Heart left ventricle (tissue), 16 donors: ENCODE measurements at places on chromosomes 3 and 15. TPM values are rescaled to one million over a fixed set of nuclear protein-coding genes. Genes with fewer than 3 reads are reported as not detected.

GRCh38 chr3:52983336-52983807 lies 62.5 kb downstream of the SFMBT1 start:
- DNase-seq, result no peak

DNA sequence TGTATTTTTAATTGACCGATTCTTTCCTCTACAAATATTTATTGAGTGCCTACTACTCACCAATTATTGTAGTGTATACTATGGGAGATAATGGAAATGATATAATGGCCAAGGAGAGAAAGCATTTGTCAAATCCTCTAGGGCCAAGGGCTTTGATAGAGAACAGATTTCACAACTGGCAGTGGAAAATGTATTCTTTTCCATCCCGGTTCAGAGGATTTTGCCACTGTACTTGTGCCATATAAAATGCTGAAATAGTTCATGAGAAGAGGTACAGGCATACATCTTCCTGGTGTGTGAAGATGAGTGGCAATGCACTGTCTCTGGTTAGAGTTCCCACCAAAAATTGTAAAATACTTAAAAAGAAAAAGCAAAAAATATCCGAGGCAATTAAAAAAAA lies 451.6 kb upstream of the TPRG1 start:
- DNase-seq, result no peak

SLC25A20 gene
- polyA plus RNA-seq, result 65.7 TPM

CACNA2D3 gene
- polyA plus RNA-seq, result 18.8 TPM

GHRL gene
- 0.18 TPM for polyA plus RNA-seq

GRCh38 chr15:80203361-80203885 lies 48.6 kb downstream of the CTXND1 start:
- DNase-seq, result no peak

- DNase-seq, result no peak
Measured at GRCh38 chr3:43647331-43648166, 25.7 kb upstream of the ANO10 start.

GRCh38 chr15:72616491-72617210 lies 37.8 kb upstream of the GOLGA6B start:
- DNase-seq, result no peak

GRCh38 chr3:52218937-52219650 lies 6.4 kb downstream of the TLR9 start:
- no peak for DNase-seq

MYO5C gene
- 0.95 TPM for polyA plus RNA-seq

DNA sequence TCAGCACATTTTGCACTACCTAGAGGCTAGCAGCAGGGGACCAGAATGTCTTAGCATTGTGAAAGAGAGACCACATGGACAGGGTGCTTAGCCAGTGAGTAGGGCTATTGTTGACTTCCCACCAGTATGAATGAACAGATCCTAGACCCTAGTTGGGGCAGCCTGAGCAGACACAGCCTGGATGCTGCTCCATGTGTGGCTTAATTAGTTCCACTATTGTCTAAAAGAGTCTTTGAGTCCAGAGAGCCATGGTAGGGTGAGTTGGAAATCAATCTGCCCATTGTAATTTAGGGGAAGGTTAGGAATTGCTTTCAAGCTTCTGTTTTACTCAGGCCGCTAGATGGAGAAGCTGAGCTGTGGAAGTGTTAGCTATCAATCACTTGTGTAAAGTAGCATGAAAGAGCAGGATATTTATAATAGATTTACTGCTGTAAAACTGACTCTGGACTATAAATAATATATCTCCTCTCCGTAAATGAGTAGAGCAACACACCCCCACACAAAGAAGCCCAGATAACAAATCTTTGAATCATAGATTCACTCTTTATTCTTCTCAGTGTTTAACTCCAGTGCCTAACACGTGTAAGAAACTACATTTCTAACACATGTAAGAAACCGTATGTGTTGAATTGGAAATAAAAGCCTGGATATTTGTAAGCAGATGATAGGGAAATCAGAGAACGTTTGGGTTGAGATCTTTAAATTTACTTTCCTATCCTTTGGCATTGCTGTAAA lies 4.1 kb upstream of the GCSAM start:
- no peak for DNase-seq

INSYN1 gene
- polyA plus RNA-seq, result 120 TPM

DNA sequence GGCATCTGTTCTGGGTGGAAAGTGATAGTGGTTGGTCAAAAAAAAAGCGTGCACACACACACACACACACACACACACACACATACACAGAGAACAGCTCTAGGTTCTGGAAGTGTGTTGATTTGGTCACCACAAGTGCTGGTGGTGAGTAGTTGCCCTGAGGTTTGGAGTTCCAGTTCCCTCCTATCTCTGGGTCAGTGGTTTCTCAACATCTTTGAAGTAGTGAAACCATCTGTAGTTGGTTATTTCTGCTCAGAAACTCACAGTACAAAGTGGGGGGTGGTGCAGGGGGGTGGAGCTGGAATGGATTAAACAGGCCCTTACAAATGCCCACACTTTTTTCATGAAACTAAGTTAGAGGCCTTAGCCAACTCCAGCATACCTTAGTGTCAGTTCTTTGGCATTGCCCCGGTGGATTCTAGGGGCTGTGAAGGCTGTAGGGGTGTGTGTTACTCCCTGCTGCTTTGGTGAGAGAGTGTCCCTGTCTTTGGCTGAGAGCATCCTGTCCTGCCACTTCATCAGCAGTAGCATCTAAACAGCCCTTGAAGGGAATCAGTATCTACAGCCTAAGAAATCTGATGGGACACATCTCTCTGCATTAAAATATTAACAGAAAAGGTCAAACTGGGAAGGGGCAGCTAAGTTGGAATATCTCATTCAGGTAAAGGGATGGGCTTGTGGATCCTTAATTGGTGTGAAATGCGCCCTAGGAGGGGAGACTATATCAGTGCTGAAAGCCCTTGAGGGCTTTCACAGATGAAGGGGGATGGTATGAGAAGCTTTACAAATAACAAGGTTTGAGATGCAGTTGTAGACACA lies 20.6 kb downstream of the SMAD3 start:
- no peak for DNase-seq

ANKRD63 gene
- polyA plus RNA-seq, result not detected

DNA sequence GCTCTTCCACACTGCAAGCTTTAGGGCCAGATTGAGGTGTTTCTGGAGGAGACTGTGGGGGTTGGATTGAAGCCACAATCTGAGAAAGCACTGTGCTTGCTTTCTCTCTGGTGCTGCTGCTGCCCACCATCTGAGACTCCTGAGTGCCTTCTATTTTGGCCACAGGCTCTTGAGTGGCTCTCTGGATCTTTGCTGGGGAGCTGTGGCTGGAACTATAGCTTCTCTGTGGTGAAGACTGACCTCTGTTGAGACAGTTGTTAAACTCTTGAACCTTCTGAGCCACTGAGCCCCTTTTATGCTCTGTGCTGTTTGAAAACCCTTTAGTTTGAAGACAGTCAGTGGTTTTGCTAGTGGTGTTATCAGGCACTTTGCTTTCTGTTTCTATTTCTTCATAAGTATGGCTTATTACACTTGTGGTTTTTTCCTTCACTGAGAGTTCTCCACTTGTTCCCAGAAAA lies 108.7 kb upstream of the TSPAN3 start:
- no peak for DNase-seq

DNA sequence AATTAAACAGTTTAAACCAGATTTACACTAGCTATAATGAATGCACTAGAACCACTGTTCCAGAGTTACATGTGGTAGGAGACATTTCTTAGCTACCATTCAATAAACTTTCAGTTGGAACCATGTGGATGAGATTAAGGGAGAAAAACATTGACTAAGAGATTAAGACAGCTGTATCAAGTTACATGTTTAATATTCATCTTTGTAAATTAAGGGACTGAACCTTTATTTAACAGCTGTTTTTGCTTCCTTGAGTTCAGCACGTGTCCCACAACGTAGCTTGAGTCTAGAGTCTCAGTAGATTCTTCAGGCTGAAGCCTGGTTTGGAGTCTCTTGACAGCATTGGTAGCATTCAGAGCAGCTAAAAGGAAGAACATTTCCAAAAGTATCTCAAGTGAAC lies 27.2 kb upstream of the CFAP44 start:
- DNase-seq, result no peak

DNA sequence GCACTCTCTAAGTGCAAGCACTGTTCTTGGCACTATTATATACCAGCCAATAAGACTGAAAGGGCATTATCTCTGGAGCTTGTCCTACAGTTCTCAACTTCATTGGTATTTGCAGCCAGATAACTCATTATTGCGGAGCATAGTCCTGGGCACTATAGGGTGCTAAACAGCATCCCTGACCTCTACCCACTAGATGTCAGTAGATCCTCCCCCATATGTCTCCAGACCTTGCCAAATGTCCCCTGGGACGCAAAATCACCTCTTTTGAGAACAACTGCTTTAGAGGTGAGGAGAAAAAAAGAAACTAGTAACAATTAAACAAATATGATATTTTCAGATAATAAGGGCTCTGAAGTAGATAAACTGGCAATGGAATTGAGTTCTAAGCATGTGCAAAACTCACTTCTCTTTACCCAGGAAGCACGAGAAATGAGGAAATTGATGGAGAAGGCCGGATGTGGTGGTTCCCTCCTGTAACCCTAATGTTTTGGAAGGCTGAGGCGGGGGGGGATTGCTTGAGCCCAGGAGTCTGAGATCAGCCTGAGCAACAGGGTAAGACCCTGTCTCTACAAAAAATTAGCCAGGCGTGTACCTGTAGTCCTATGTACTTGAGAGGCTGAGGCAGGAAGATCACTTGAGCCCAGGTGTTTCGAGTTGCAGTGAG lies 61.4 kb downstream of the FRMD4B start:
- DNase-seq, result no peak

DNA sequence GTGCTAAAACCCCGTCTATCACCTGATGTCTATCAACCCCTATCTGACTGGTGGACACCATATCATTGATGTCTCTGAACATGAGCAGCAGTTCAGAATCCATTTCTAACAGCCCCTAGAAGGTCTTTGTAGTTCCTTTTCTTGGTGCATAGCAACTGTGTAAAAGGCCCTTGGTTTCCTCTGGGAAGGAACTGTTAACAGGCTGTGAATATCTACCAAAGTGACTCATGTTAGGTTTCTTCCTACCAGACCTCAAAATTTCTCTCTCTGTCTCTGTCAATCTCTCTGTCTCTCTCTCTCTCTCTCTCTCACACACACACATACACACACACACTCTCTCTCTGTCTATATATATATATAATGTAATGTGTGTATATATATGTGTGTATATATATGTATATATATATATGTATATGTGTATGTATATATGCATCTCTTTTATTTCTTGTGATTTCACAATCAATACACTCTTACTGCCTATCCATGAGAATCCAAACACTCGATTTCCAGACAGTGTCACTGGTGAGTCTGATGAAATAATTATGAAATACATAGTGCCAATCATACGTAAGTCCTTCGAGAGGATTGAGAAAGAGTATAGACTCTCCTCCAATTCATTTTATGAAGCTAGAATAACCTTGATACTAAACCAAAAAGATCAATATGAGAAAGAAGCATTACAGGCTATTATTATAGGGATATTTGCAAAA lies 335.9 kb upstream of the SLCO3A1 start:
- DNase-seq, result no peak

- DNase-seq, result no peak
Measured at GRCh38 chr3:67524046-67524445, 130.4 kb downstream of the SUCLG2 start.

DNA sequence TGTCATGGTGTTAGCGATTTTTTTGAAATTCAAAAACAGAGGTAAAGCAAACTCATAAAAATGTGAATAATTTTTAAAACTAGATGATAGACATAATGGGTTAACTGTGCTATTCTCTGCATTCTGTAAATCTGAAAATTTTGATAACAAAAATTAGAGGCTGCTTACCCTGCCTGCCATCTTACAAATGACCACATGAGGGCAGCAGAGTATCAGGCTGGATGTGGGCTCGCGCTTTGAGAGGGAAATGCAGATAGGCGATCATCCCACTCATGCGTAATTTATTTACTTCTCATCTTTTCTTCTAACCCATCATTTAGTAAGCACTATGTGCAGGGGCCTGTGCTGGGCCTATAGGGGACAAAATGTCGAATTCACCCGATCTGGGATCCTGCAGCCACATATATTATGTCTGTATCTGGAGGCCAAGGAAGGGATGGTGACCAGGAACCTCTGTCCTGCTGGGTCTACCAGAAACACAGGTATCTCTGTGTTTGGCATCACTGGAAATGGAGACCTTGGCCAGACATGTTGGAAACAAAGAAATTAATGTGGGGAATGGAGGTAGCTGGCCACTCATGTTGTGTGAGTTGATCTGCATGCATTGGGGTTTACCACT lies 7.8 kb upstream of the RAD18 start:
- no peak for DNase-seq
